Activated T-helper 2 cell treated with anti-CD3 and anti-CD28 coated beads, Interferon-gamma antibody, Interleukin-2, Interleukin-4, amounts not matched to agents 10 μg/mL and 5 μg/mL and 100 μg/mL, durations not matched to agents 14 hours and 24 hours and 36 hours (primary cell): ENCODE measurements at places on chromosomes 1 and 21.

DNA sequence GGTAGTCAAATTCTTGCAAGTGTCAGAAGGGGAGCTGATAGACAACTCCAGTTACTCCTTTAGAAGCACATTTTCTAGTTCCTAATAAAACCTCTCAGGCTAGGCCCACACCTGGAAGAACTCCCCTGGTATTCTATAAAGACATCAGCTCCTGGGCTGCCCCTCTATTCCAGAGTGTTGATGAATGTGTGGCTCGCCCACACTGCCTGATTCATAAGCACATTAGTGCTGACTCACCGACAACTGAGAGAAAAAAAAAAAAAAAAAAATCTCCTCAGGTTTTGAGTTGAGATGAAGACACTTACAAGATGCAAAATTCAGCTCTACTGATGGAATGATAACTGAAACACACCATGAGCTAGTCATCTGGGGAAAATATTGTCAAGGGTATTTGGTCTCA lies 188.1 kb downstream of the TNR start:
- DNase-seq: no peak

DNA sequence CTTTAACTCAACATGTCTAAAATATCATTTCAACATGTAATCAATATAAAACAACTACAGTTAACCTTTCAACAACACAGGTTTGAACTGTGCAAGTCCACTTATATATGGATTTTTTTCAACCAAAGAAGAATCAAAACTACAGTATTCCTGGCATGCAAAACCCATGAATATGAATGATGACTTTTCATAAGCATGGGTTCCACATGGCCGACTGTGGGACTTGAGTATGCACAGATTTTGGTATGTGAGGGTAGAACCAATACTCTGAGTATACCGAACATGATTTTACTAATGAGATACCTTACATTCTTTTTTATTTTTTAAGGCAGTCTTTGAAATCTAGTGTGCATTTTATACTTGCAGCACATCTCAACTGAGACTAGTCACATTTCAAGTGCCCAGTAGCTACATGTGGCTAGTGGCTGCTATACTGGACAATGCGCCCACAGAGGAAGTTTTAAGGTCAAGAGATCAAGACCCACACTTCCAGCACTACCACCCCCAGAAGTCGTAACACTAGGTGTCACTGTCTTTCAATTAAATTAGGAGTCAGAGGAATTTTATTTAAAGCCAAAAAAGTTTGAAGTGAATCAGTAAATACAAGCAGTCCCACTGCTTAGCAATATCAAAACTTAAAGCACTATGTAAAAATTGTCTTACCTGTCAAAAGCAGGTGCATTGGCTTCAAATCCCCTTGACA lies 40.0 kb downstream of the SYNJ1 start:
- DNase-seq: no peak

DNA sequence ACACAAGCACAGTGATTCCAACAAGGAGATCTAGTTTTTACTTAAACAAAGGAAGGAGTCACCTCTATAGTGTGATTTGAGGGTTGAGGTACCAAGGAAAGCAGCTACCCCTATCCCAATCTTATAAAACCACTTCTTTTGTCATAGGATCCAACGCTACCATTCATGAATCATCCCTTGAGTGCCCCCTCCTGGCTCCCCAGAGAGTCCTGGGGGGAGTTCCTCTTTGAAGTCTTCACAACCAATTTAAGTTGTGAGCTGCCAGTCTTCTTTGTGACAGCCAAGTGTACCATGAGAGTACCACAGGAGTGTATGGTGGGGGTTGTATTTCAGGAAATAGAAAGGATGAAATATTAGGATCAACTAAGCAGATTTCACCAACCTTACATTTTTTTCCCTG lies 39.1 kb upstream of the NHLH2 start:
- no peak for DNase-seq

GRCh38 chr21:38263493-38263892 lies 6.7 kb downstream of the KCNJ15 start:
- no peak for DNase-seq

DNA sequence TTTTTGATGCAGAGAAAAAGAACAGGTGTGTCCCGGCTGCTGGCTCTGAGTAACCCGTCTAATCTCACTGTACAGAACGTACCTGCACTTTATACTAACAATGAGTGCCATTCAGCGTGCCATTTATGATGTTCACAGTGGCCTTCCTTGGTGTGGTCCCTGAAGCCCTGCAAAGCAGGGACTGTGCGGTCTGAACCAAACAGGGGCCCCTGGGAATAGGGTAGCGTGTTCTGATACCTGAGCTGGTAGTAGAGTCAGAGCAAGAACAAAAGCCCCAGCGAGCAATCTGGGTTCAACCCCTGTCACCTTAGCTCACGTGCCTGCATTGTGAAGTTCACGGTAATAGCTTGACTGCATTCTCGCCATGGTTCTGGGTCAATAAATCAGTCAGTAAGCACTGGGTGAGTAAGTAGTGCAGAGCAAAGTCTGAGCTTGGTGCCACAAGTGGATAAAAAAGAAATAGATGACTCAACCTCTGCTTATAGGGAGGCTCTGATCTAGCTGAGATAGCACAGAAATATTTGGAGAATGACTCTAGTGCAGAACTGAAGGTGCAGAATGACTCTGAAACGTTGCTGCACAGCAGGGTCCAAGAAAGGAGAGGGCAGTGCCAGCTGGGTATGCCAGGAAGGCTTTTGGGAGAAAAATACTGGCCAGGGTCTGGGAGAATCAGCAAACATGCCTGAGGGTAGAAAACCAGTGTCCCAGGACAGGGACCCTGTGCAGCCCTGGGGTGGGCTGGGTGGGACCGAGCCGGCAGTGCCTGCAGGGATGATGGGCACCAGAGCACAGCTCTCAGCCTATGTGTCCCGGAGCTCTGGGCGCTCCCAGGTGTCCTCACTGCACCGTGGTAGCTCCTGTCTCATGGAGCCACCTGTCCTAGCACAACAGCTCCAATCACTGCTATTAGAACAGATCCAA lies 125.9 kb downstream of the RHOU start:
- no peak for DNase-seq

DNA sequence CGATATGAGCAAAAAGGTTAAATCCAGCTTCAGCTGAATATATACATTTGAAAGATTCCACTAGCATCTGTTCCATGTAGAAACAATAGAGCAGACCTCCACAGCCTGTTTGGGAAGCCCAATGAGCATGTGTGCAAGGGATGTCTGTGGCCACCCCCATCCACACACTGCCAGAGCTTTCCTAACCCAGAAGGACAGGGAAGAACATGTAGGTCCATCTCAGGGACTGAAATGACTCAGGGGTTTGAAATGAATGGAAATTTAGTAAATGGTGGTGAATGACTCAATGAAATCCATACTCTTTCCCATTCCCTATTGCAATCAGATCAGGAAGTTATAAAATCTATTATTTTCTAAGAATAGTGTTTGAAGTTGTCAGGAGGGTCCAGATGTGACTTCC lies 397.2 kb downstream of the DUSP10 start:
- no peak for DNase-seq

DNA sequence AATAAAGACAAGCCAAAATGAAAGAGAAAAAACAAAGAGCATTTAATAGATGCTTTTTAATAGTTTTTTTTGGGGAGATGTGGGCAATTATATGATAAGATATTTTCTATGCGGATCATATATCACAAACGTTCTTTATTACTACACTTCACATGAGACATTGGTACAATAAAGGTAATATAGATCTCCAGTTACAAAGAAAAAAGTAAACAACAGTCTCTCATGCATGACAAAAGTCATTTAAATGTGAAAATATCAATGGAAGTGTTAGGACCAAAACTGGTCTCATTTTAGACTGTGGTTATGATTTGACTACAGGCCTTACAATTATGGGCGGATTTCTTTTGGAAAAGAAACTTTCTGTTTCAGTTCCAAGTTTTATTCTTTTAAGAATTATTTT lies 687.0 kb downstream of the ADGRL2 start:
- DNase-seq: no peak

DNA sequence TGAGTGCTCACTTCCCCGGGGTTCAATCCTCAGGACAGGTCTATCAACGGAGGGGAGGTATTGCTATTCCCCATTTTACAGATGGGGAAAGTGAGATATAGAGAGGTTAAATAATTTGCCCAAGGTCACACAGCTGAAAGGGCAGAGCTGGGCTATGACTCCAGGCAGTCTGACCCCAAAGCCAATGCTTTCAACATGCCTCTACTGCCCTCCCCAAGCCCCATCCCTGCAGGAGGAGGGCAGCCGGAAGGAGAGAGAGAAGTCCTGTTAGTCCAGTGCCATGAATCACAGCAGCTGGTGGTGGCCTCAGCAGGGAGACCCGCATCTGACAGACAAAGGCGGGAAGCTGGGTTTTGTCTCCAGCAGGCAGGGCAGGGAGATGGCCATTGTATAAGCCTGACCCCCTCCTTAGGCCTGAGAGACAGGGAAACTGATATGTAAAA lies 20.0 kb upstream of the CLIC4 start:
- DNase-seq: no peak

DNA sequence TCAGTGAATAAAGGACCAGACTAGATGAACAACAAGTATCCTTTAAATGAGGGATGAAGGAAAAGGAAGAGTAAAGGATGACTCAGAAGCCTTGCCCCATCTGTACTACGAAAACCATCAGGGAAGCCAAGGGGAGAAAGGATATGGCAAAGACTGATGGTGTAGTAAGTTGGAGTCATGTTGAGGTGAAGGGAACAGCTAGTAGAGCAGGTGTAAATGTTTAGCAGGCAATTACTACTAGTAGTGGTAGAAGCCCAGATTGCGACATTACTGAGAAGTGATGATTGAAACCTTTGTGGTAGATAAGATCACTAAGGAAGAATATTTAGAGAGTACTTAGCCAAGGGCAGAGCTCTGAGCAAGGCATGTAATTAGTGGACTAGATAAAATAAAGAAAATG lies 84.0 kb downstream of the PHTF1 start:
- no peak for DNase-seq

DNA sequence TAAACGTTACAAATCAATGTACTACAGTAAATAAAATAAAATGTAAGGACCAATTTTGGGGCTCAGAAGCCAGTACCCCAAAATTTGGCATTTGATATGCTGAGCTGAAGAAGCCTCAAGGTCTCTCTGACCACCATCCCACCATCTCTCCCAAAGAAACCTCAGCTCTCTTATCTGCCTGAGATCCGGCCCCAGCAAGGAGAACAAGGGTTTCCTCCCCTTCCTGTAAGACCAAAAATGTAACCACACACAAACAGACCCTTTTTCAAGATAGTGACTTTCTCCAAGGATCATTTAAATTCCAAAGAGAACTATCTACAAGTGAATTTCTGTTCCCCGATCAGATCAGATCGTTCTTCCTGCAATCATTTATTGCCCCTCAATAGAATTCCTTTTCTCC lies 68.1 kb upstream of the SLC45A1 start:
- DNase-seq: no peak

- no peak for DNase-seq
These were observed 2.1 kb downstream of the ELK4 start for GRCh38 chr1:205629751-205630150.

DNA sequence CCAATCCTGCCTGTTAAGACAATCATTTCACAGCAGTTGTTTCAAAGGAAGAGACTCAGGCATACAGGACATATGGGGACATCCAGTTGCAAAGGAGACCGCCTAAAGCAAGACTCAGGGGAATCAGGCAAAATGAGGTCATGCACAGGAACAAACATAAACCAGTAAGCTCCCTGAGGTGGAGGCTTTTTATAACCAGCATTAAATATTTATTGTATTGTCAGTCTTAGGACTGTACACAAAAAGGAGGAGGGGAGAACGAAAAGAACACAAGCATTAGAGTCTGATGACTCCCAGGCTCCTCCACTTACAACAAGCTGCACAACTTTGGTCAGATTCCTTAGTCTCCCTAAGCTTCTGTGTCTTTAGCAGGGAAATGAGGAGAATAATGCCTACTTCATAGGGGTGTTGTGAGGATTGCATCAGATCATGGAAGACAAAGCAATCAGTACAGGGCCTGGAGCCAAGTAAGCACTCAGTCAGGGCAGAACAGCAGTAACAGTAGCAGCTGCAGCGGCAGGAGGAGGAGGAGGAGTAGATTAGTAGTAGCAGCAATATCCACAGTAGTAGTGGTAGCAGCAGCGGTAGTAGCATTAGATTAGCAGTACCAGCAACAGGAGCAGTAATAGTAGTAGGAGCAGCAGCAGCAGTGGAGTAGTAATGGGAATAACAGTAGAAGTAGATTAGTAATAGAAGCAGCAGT lies 54.2 kb upstream of the SPATA6 start:
- DNase-seq: no peak

DNA sequence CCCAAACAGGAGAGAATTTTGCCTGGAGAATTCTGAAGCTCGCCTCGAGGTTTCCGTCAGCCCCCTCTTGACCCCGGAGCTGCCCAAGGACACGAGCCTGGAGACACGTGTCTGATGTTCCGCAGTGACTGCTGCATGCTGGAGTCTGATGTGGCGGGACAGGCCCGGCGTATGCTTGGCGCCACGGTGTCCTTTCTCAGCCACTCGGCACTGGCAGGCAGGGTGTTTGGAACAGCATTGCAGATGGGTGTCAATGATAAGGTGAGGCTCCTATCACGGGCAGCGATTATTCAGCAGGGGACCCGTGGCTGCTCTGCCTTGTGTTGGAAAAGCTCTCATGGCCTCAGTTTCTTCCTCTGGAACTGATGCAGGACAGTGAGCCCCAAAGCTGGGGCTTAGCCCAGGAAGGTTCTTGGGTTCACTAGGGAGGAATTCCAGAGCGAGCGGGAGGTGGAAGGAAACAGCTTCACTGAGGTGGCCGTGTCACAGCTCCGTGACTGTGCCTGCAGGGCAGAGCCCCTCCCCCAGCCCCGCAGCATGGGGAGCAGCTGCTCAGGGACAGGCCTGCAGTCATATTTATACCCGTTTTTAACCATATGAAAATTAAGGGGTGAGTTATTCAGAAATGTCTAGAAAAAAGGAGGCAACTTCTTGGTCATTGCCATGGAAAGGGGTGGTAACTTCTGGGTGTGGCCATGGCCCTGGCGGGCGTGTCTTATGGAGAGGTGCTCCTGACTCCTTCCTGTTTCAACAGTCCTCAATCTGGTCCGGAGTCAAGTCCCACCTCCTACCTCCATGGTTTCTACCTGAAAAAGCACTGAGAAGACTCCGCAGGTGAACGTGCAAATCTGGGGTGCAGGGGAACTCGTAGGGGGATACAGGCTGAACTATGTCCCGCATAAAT lies 123.4 kb downstream of the SIK1 start:
- DNase-seq: no peak

GRCh38 chr1:81225789-81226602 lies 574.7 kb upstream of the ADGRL2 start:
- no peak for DNase-seq

DNA sequence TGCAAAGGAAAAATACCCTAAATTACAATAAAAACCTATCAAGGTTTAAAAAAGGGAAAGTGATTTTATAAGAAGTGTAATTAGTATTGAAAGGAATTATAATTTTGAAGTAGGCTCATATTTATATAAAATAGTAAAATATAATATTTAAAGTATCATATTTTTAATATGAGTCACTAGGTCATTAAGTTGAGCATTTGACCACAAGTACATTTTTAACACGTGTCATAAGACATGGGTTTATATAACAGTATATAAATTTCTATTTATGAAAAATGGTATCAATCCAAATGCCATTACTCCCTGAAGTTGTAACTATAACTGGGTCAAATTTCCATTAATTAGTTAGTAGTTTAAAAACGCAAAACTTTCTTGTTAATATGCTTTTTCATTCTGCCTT lies 365.9 kb downstream of the COL11A1 start:
- no peak for DNase-seq
